EL (cell line): ENCODE measurements at places on chromosomes 3 and 15.

GRCh38 chr3:66380200-66380932 lies 120.5 kb downstream of the LRIG1 start:
- no peak for DNase-seq

GRCh38 chr3:88542916-88543315 lies 393.2 kb downstream of the C3orf38 start:
- no peak for DNase-seq

DNA sequence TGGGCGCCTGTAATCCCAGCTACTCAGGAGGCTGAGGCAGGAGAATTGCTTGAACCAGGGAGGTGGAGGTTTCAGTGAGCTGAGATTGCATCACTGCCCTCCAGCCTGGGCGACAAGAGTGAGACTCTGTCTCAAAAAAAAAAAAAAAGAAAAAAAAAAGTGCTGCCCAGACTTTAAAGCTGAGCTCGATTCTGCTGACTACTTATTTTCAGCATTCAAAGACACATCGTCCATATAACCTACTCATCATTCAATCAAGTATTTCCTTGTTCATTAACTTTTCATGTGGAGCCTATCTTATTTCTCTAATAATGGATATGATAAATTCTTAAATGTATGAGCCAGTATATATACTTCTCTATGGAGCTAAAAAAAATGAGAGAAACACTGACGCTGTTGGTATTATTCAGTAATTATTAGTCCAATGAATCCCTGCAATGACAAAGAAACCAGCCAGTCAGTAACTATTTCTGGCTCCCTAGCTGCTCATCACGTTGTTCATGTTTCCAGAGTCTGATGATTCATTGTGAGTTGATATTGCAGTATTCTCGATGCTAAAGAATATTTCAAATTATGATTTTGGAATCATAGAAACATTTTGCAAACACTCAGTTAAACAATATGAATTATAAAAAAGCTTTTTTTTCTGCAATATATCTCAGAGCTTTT lies 111.9 kb downstream of the RAP2B start:
- DNase-seq, result peak; percentile 64

GRCh38 chr3:161854232-161854771 lies 357.7 kb downstream of the OTOL1 start:
- DNase-seq, result peak; percentile 67

DNA sequence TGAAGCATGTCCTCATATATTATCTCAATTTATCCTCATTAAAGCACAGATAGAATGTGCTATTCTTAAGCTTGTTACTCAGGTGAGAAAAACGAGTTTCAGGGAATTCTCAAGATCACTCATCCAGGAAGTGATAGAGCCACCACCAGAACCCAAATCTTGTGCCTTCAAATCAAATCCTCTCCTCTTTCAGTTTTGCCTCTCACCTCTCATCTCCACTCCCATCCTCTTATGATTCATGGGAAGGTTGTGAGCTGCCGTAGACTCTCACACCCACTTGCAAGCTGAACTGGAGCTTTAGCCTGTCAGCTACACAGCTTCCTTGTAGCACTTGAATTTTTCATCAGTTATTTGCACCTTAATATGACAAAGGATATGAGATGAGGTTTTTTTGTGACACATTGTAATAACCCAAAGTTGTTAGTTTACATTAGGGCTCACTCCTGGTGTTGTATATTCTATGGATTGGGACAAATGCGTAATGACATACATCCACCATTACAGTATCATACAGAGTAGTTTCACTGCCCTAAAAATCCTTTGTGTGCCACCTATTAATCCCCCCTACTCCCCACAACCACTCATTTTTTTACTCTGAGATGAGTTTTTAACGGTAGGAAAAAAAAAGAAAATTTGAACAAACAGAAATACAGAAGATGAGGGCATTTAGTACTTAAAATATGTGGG lies 25.7 kb downstream of the GPR15 start:
- DNase-seq, result no peak

GRCh38 chr15:78075490-78076230 lies 1.9 kb downstream of the TBC1D2B start:
- peak; percentile 95 for DNase-seq

- peak; percentile 88 for DNase-seq
Observed at GRCh38 chr3:187739561-187740332, 5.5 kb downstream of the BCL6 start.

DNA sequence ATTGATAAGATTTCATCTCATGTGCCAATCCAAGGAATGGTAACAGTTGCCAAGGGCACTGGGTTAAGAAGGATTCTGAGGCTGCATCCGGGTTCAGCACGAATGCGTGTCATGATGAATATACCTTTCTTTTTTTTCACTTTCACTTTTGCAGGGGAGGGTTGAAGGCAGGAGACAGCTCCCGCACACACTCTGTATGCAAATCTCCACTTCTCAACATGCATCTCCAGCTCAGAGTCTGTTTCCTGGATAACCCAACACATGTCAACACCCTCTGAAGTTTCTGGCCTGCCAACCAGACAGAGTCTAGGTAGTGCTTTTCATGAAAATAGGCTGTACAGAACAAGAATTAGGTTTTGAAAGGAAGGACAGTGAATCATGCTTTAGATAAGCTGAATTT lies 21.6 kb downstream of the B4GALT4 start:
- no peak for DNase-seq

DNA sequence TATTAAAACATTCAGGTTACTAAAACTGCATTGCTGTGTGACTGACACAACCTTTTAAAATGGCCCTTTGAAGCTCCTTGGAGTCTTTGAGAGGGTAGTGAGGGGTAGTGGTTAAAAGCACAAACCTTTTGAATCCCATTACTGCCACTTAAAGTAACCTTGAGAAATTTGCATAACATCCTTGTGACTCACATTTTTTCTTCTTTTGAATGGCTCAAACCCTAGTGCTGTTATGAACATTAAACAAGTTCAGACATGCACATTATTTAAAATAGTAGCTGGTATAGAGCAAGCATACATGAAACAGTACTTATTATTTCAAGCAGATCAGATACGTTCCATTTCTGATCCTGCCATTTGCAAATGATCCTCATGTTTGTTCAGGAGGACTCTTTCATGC lies 3.7 kb upstream of the CLDN1 start:
- DNase-seq, result peak; percentile 58

DNA sequence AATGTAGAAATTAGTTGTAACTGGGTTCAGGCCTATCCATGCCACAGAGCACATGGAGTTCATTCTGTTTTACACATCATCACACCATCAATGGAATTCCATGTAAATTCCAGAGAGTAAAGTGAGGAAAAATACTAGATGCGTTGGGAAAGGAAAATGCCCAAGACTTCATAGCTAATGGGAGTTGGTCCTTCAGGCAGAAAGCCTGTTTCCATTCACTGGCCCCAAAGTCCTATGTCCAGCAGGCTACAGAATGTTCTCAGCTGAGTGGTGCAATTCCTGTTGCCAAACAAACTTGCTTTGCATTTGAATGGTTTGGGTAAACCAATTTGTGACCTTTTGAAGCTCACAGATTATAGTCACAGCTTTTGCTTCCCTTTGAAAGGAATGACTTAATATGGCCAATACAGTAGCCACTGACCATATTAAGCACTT lies 164.6 kb upstream of the PFN2 start:
- DNase-seq, result peak; percentile 50

DNA sequence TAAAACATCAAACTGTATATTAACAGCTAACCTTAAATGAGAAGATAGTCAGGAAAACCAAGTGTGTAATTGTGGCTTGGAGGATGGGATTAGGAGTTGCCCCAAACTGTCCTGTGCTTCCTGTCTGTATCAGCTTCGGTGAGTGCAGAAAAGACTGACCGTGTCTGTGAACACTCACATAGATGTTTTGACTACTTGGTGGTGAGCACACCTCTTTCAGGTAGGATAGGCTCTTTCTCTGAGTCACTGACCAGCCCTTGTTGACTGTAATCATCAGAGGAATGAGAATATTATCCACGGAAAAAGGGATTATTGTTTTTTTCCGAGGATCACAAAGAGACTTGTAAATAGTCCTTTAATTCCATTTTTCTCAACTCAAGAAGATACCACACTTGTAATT lies 51.5 kb downstream of the GMNC start:
- no peak for DNase-seq

DNA sequence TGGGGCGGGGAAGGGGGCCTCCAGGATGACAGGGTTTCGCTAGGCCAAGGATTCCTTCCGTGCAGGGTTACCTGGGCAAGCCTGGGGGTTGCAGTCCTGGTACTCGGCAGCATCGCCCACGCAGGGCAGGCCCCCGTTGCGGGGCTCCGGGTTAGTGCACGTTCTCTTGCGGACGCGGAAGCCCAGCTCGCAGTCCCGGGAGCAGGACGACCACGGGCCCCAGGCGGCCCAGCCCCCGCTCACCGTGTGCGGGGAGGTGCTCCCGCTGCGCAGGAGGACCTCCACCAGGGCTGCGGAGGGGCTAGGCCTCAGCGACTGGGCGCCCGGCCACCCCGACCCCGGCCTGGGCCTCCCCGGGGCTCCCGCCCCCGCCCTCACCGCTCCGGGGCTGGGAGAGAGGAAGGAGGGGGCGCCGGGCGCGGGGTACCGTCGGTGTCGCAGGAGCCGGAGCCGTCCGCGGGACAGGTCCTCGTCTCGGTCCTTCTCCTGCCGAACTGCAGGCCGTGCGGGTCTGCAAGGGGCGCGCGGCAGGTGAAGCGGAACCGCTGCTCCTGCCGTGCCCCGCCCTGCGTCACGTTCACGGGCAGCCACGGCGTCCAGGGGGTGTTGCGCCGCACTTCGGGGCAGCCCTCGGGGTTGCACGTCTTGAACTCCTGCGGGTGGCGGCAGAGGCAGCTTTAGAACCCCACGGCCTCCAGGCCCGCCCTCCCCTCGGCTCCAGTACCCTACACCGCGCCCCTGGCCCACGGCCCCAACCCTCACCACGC lies 114.6 kb downstream of the SEMA5B start:
- no peak for DNase-seq

GRCh38 chr15:92288755-92289154 lies 104.9 kb upstream of the ST8SIA2 start:
- DNase-seq, result no peak

DNA sequence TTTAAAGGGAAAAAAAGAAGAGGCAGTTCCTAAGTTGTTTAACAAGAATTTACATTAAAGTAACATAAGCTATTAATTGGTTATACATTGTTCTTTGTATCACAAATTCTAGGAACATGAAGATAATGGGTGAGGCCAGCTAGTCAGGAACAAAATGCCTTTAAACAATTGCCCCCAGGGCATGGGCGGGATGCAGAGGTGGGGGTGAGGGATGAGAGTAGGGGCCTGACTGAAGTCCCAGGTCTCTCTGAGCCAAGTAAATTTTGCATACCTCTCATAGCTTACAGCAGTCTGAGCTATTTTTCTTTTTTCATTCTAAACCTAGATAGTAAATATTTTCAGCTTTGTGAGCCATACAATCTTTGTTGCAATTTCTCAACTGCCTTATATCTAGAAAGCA lies 77.8 kb upstream of the RNU6-1 start:
- no peak for DNase-seq

- DNase-seq, result no peak
Observed at GRCh38 chr3:27089645-27090044, 279.5 kb downstream of the NEK10 start.

- DNase-seq, result peak; percentile 21
Observed at GRCh38 chr15:89356634-89357298, 22.1 kb upstream of the POLG start.

- peak; percentile 85 for DNase-seq
Observed at GRCh38 chr15:75452364-75452864, 924 bp upstream of the SIN3A start.

GRCh38 chr3:122488262-122488973 lies 26.3 kb downstream of the KPNA1 start:
- no peak for DNase-seq

DNA sequence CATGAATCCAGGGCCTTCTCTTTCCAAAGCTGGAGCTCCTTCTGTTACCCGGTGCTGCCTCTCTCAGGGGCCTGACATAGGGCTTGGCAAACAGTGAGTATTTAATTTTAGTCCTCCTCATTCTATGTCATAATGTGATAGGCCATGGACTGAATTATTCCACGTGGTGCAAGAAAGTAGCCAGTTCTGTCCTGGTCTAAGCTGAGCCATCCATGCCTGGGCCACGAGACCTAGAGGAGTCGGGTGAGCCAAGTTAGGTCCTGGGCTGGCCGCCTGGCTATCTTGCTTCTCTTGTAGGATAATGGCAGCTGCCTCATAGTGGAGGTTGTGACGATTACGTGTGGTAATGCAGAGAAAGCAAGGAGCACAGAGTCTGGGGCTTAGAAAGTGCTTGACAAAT lies 170.6 kb downstream of the FAM43A start:
- DNase-seq, result no peak
